ENCODE measurements at places on chromosomes 1 and 21. TPM values are rescaled to one million over a fixed set of nuclear protein-coding genes. Genes with fewer than 3 reads are reported as not detected.

The C4BPA gene
- total RNA-seq, result not detected

The SASS6 gene
- total RNA-seq, result 1.5 TPM

The TCHH gene
- total RNA-seq, result not detected

The HSD11B1 gene
- total RNA-seq, result 1.2 TPM

The DAB1 gene
- under 0.01 TPM for total RNA-seq

The RORC gene
- total RNA-seq, result not detected

The HMGCS2 gene
- total RNA-seq, result not detected

The ATP6V1G3 gene
- not detected for total RNA-seq

The NOS1AP gene
- 0.89 TPM for total RNA-seq

The LCE1F gene
- total RNA-seq, result not detected

The RHEX gene
- total RNA-seq, result not detected

The ZNF593OS gene
- not detected for total RNA-seq

The TRIM17 gene
- under 0.01 TPM for total RNA-seq

The PADI4 gene
- not detected for total RNA-seq

The FCGR3A gene
- not detected for total RNA-seq

The VSIG8 gene
- not detected for total RNA-seq

The GJA9 gene
- total RNA-seq, result not detected

The KIF21B gene
- 0.59 TPM for total RNA-seq

The RGSL1 gene
- total RNA-seq, result not detected

The B4GALT3 gene
- total RNA-seq, result 36.8 TPM

The RNU1-1 gene
- total RNA-seq, result under 0.01 TPM

The DSCAM gene
- total RNA-seq, result not detected

The PRSS38 gene
- total RNA-seq, result not detected

The ISG20L2 gene
- total RNA-seq, result 9.5 TPM

The ITGB2 gene
- not detected for total RNA-seq

The KCNJ15 gene
- 1.8 TPM for total RNA-seq

The MTARC2 gene
- 1.4 TPM for total RNA-seq

The AADACL4 gene
- not detected for total RNA-seq

The KLF17 gene
- total RNA-seq, result 0.05 TPM

The TSSK3 gene
- total RNA-seq, result 0.30 TPM

The CACNA1S gene
- total RNA-seq, result not detected

The GUCA2A gene
- not detected for total RNA-seq

The RIPK4 gene
- total RNA-seq, result 0.28 TPM

The CNIH3 gene
- 14.3 TPM for total RNA-seq

The OR2T29 gene
- not detected for total RNA-seq

The FCRL2 gene
- not detected for total RNA-seq

The PROK1 gene
- total RNA-seq, result not detected

The HCRTR1 gene
- 0.14 TPM for total RNA-seq

The KIAA1614 gene
- 3.0 TPM for total RNA-seq

The FGR gene
- not detected for total RNA-seq

The NR0B2 gene
- not detected for total RNA-seq

The TCEA3 gene
- total RNA-seq, result 9.8 TPM

The PLEKHN1 gene
- 1.8 TPM for total RNA-seq

The CFAP57 gene
- 0.09 TPM for total RNA-seq
